ENCODE measurements at places on chromosomes 3 and 15. TPM values are rescaled to one million over a fixed set of nuclear protein-coding genes. Genes with fewer than 3 reads are reported as not detected.

The RPUSD2 gene
- 16.0 TPM for total RNA-seq

GRCh38 chr15:85318732-85319076 is 61.7 kb upstream of the AKAP13 start:
- no peak for DNase-seq

GRCh38 chr3:172070269-172070668 is 30.9 kb downstream of the FNDC3B start:
- DNase-seq: no peak

GRCh38 chr15:78437762-78438618 is at the start of gene IREB2:
TSS of gene IREB2 (plus strand) at chr15:78438216. CDS start at chr15:78438338, 122 bp downstream.
- peak; percentile 97 for DNase-seq

The EPHB3 gene
- total RNA-seq: 13.4 TPM

The RARB gene
- total RNA-seq: 1.9 TPM

DNA sequence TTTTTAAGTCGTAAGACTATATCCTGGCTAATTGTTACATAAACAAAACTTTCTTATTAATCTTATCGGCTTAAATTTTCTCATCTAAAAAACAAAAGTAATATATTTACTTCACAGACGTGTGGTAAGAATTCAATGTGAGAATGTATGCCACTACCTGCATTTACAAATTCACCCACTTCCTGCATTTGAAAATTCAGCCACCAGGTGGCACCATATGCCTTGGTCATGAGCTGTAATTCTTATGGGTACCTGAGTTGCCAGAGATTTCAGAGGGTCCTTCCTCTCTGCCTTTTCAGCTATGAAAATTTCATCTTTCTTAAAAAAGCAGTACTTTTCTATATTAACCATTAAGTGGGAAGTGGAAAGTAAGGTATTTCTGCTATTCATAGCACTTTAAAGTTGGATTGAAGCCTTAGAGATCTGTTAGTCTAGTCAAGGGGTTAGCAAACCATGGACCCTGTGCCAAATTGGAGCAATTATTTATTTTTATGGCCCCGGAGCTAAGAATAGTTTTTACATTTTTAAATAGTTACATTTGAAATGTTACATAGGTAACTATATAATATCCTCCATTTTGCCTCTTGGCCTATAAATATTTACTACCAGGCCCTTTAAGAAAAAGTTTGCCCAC is 127.8 kb downstream of the HCN4 start:
- peak; percentile 77 for DNase-seq

DNA sequence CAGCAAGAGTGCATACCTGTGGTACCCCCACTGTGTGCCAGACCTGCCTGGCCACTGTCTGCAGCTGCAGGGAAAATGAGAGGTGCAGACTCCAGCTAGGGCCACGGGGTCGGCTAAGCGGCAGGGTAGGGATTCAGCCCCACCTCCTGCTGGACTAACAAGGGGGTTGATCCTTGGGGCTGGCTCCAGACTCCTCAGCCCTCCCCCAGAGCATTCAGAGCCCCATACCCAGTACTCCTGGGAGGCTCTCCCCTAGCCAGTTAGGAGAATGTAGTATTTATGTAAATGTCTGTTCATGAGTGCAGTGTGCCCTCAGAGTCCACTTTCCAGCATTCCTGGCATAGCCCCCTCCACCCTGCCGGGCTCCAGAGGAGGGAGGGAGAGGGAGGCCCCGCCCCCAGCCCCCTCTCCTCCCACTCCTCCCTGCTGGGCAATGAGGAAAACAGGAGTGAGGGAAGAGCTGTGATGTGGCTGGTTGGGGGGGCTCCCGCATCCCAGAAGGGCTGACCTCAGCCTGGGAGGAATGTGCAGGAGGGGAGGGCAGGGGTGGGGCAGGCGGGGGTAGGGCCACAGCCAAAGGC is 4.5 kb upstream of the SEMA3B start:
- DNase-seq: peak; percentile 55

The UCN2 gene
- total RNA-seq: 1.3 TPM

DNA sequence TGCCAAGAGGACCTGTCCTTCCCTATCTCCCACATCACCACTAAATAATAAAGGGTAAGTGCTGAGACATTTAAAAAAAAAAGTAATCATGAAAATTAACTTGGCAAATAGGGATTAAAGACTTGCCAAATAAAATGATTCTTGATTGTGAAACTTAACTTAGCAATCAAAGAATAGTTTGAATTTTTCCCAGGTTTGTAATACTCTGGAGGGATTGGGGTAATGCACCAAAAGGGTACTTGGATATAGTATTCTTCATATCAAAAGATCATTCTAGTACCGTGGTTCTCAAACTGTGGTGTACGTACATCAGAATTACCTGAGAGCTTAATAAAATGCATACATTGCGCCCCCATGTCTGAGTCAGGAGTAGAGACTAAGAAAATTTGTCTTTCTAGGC is 28.5 kb downstream of the CALML4 start:
- DNase-seq: no peak

The WDR93 gene
- not detected for total RNA-seq

The TLR9 gene
- not detected for total RNA-seq

DNA sequence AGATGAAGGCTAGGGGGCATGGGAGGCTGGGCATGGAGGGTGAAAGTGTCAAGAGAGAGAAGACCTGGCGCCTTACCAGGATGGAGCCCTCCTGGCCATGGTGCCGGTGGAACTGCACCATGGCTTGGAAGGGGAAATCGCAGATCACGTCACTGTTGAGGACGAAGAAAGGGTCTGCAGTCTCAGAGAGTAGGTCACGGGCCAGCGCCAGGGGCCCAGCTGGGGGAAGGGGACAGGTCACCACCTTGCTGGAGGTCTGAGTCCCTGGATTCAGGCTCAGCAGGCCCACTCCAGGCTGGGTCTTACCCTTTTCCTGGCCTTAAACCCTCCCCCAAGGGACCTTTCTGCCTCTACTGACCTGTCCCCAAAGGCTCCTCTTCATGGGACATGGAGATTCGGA is 855 bp downstream of the GMPPB start:
- DNase-seq: no peak

The PROK2 gene
- total RNA-seq: 0.25 TPM

The NGRN gene
- total RNA-seq: 126 TPM
